Calu3 (cell line): ENCODE measurements at places on chromosomes 3 and 15.
A peak's percentile ranks its signal among the peaks of the same experiment; 100 is the strongest.

GRCh38 chr15:61481886-61482285 lies 252.8 kb upstream of the RORA start:
- no peak overlapping the region for H3K4me3 ChIP-seq
- DNase-seq = no peak
- no peaks in the 10 kb centered on the region for H3K36me3 ChIP-seq
- no peaks in the 10 kb centered on the region for H3K4me1 ChIP-seq
- no peak overlapping the region for H3K27ac ChIP-seq

- no peaks in the 10 kb centered on the region for H3K4me1 ChIP-seq
- no peaks in the 10 kb centered on the region for H3K36me3 ChIP-seq
- no peak overlapping the region for H3K4me3 ChIP-seq
These were observed 45.2 kb downstream of the RGMA start for GRCh38 chr15:93043621-93044300.

GRCh38 chr15:40330368-40330836 lies 6.9 kb downstream of the INAFM2 start:
- no peaks in the 10 kb centered on the region for H3K4me1 ChIP-seq
- H3K36me3 ChIP-seq = peaks cover 34% of the 10 kb centered on the region
- no peaks in the 10 kb centered on the region for H3K27me3 ChIP-seq
- H3K4me3 ChIP-seq = no peak overlapping the region

- no peak overlapping the region for H3K4me3 ChIP-seq
- H3K36me3 ChIP-seq = no peaks in the 10 kb centered on the region
- H3K4me1 ChIP-seq = no peaks in the 10 kb centered on the region
- no peak for DNase-seq
- H3K27me3 ChIP-seq = no peaks in the 10 kb centered on the region
These were observed 137.1 kb downstream of the CBLB start for GRCh38 chr3:105731686-105732085.

- peaks cover 5% of the 10 kb centered on the region for H3K36me3 ChIP-seq
- no peak for DNase-seq
- no peak overlapping the region for H3K27ac ChIP-seq
- H3K4me1 ChIP-seq = peaks cover 13% of the 10 kb centered on the region
These were observed 13.3 kb upstream of the CSPG4 start for GRCh38 chr15:75725719-75726607.

GRCh38 chr3:86634361-86634760 lies 356.6 kb downstream of the VGLL3 start:
- no peak overlapping the region for H3K4me3 ChIP-seq
- no peaks in the 10 kb centered on the region for H3K4me1 ChIP-seq
- no peak for DNase-seq
- H3K36me3 ChIP-seq = no peaks in the 10 kb centered on the region
- no peak overlapping the region for H3K27ac ChIP-seq
- no peaks in the 10 kb centered on the region for H3K27me3 ChIP-seq

DNA sequence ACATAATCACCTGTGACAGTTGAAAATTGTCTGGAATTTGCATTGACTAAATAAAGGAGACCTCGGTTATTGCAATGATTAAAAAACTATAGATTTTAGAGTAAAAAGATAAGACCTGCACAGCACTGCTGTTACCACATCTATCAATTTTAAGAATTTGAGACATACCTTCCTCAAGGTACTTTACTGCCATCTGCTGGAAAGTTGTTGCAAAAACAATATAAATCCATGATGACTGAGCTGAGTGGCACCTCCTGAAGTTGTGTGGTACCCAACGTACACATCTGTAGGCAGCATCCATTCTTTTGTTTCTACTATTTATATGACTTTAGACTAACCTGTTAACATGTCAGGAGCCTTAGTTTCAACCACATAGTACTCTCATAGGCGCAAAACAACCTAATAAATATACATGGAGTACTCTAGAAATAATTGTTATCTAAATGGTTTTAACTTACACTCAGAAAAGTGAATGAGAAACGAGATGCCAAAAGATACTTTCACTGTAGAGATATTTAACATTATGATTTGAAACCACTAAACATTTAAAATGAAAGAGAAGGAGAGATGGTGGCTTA lies 106.7 kb downstream of the GHSR start:
- peaks cover 7% of the 10 kb centered on the region for H3K4me1 ChIP-seq
- no peaks in the 10 kb centered on the region for H3K27me3 ChIP-seq
- peak; percentile 51 for DNase-seq
- peaks cover 97% of the 10 kb centered on the region for H3K36me3 ChIP-seq
- H3K27ac ChIP-seq = peak overlapping the region; percentile 21

- peak; percentile 80 for DNase-seq
- peak overlapping the region; percentile 72 for H3K4me3 ChIP-seq
- peaks cover 98% of the 10 kb centered on the region for H3K27me3 ChIP-seq
- H3K4me1 ChIP-seq = peaks cover 21% of the 10 kb centered on the region
- peaks cover 16% of the 10 kb centered on the region for H3K36me3 ChIP-seq
These were observed 16.3 kb downstream of the RGMA start for GRCh38 chr15:93072411-93073394.

- peak overlapping the region; percentile 40 for H3K27ac ChIP-seq
- no peak for DNase-seq
- H3K36me3 ChIP-seq = peaks cover 5% of the 10 kb centered on the region
- H3K4me3 ChIP-seq = no peak overlapping the region
- no peaks in the 10 kb centered on the region for H3K27me3 ChIP-seq
These were observed 29.3 kb downstream of the PPP2R3A start for GRCh38 chr3:135994708-135995337.

DNA sequence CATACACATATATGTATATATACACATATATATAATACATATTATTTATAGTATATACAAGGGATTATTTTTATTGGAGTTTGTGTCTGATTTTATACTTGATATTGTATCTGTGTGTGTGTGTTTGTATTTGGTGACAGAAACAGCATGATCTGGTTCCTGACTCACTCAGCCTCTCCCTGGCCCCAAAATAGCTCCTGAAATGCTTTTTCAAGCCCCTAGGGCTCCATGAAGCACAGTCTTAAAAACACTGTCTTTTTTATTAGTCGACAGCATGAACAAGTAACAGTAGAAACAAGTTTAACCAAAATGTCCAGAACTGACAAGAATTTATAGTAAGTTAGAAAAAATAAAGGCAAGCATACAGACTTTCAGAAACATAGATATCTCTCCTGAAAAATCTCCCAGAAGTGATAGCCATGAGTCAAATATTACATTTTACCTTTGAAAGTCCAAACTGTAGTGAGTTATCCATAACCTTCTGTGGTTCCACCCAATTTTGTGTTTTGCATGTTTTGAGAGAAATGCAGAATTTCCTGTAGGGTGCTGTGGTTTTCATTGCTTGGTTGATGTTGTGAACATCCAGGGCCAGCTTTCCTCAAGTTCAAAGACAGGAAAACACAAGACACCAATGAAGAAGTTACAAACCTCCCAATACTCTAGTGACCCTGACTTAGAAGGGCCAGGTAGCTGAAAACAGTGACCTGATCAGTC lies 98.5 kb upstream of the CCDC80 start:
- H3K36me3 ChIP-seq = no peaks in the 10 kb centered on the region
- no peaks in the 10 kb centered on the region for H3K27me3 ChIP-seq
- no peak for DNase-seq
- no peak overlapping the region for H3K4me3 ChIP-seq
